ENCODE measurements at places on chromosomes 13 and 19. TPM values are rescaled to one million over a fixed set of nuclear protein-coding genes. Genes with fewer than 3 reads are reported as not detected.

Gene DCT
- under 0.01 TPM for total RNA-seq

Gene ZNF737
- 9.3 TPM for total RNA-seq

Gene ZNF429
- 2.8 TPM for total RNA-seq

Gene PPM1N
- total RNA-seq = 1.0 TPM

Gene CGB2
- not detected for total RNA-seq

Gene RNF17
- total RNA-seq = 0.13 TPM

Gene METTL21C
- total RNA-seq = not detected

Gene SPACA7
- total RNA-seq = not detected

Gene DZIP1
- total RNA-seq = 33.5 TPM

Gene ZNF473
- total RNA-seq = 3.9 TPM

Gene INSR
- 3.3 TPM for total RNA-seq

Gene LGALS14
- not detected for total RNA-seq

Gene RUBCNL
- total RNA-seq = 0.16 TPM

Gene RDH8
- not detected for total RNA-seq

Gene OLFM4
- total RNA-seq = not detected

Gene MTUS2
- 0.25 TPM for total RNA-seq

Gene SLC10A2
- total RNA-seq = not detected

Gene PGLYRP2
- not detected for total RNA-seq

Gene ZNF135
- total RNA-seq = 5.5 TPM

Gene FCGBP
- not detected for total RNA-seq

Gene UNC13A
- 0.16 TPM for total RNA-seq

Gene CCDC8
- total RNA-seq = 14.8 TPM

Gene HIPK4
- not detected for total RNA-seq

Gene KIR2DL4
- total RNA-seq = not detected

Gene IZUMO2
- not detected for total RNA-seq

Gene SPIB
- not detected for total RNA-seq

Gene TTC9B
- not detected for total RNA-seq

Gene USP12
- 9.8 TPM for total RNA-seq

Gene ZSCAN4
- total RNA-seq = not detected

Gene THSD1
- 8.6 TPM for total RNA-seq

Gene TEX26
- not detected for total RNA-seq

Gene ZNF546
- 2.7 TPM for total RNA-seq

Gene CLDN10
- total RNA-seq = 4.9 TPM

Gene ADGRE2
- total RNA-seq = not detected

Gene PSG5
- total RNA-seq = 0.33 TPM

Gene GNA15
- not detected for total RNA-seq

Gene USE1
- total RNA-seq = 27.1 TPM

Gene PSG6
- not detected for total RNA-seq

Gene TMPRSS9
- total RNA-seq = not detected

Gene ZNF667
- 2.5 TPM for total RNA-seq

Gene NKPD1
- under 0.01 TPM for total RNA-seq

Gene ZNF701
- 6.0 TPM for total RNA-seq

Gene IRGC
- not detected for total RNA-seq

Gene APOE
- 12.2 TPM for total RNA-seq

Gene OR7C1
- total RNA-seq = not detected

Gene MAB21L1
- not detected for total RNA-seq

Gene FCAR
- not detected for total RNA-seq

Gene ERICH6B
- total RNA-seq = not detected

Gene FOXO1
- 11.2 TPM for total RNA-seq

Gene ABCC4
- 17.9 TPM for total RNA-seq

Data from mesangial cell (primary cell).